ENCODE measurements at places on chromosomes 7 and 10.

DNA sequence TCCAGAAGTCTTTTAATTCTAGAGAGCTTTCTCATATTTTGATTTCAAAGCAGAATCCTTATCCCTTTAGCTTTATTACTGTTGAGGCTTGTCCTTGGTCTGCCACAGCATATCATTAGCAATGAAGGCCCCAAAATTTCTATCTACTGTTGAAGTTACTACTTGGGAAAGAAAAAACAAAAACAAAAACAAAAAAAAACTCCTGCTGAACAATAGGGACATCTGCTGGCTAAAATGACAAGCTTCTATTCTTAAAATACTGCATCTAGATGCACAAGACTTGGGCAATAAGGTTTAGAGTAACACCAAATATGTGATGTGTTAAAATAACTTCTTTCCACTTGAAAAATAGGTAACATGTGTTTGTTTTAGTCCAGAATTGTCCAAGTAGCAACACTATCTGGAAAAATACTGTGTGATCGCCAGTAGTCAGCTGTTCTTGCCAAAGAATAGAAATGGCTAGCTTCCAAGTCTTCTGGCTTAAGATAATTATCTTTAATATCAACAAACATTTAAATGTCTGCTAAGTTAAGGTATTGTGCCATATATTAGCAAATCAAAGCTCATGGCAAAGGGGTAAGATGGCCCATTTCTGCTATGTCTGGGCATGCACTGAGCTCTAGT, 3.8 kb upstream of the DMTF1 start:
- peak; percentile 20 for DNase-seq

GRCh38 chr7:50632561-50633413, 67.6 kb upstream of the DDC start:
- DNase-seq, result peak; percentile 56

- DNase-seq, result no peak
These were observed 5.5 kb upstream of the ZNF467 start for GRCh38 chr7:149778696-149779501.

DNA sequence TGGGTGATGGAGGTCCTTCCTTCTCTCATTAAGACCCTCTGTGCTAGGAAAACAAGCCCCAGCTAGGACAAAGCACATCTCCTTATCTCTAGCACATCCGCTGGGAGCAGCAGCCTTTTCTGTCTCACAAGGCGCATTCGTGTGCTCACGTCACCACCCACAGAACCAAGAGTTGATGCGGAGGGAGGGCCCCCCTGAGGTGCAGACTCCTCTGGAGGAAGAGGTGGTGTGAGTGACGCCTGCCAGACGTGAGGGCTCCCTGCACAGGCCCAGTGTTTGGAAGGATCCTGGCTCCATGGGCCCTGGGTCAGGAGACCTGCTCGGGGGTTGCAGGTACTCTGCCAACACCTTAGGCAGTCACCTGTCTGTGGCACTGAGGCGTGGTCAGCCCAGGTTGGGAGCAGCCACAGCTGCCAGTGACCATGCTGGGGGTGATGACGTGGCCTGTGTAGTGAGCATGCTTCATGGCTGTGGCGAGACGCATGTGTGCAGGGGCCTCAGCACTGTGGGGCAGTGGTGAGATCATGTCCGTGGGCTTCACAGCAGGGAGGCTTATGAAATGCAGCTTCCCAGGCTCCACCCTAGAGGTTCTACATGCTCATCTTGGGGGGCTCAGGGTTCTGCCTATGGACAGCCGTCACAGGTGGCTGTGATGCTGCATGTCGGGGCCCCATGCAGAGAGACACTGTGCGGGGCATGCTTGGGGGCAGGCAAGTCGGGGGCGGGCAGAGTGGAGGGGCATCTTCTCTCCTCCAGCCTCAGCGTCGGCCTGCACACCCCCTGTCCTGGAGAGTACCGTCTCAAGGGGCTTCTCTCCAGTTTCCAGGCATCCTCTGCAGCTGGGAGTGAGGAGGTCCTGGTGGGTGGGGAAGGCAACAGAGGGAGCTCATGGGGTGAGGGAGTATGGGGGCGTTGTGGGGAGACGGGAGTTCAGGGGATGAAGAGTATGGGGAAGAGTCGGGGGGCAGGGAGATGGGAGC, 56.2 kb upstream of the DPYSL4 start:
- no peak for DNase-seq

DNA sequence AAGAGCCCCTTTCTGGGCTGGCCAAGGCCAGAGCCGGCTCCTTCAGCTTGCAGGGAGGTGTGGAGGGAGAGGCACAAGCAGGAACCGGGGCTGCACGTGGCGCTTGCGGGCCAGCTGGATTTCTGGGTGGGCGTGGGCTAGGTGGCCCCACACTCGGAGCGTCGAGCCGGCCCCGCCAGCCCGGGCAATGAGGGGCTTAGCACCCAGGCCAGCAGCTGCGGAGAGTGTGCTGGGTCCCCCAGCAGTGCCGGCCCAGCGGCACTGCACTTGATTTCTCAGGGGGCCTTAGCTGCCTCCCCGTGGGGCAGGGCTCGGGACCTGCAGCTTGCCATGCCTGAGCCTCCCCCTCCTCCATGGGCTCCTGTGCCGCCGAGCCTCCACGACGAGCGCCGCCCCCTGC, 48.1 kb downstream of the SH2D4B start:
- DNase-seq, result no peak

GRCh38 chr10:119029613-119030420, at the start of gene NANOS1:
NANOS1 (plus strand) TSS chr10:119029714; CDS start chr10:119029802, 88 bp downstream.
- peak; percentile 7 for DNase-seq
